ENCODE measurements at places on chromosomes 7 and 10.

GRCh38 chr10:71854031-71854430 is 3.0 kb upstream of the PSAP start:
- no peak for DNase-seq

DNA sequence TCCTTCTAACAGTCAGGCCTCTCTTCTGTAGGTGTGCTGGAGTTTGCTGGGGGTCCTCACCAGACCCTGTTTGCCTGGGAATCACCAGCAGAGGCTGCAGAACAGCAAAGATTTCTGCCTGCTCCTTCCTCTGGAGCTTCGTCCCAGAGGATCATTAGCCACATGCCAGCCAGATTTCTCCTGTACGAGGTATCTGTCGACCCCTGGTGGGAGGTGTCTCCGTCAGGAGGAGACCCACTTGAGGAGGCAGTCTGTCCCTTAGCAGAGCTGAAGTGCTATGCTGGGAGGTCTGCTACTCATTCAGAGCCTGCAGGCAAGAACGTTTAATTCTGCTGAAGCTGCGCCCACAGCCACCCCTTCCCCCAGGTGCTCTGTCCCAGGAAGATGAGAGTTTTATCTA is 611.1 kb upstream of the COBL start:
- DNase-seq: no peak

DNA sequence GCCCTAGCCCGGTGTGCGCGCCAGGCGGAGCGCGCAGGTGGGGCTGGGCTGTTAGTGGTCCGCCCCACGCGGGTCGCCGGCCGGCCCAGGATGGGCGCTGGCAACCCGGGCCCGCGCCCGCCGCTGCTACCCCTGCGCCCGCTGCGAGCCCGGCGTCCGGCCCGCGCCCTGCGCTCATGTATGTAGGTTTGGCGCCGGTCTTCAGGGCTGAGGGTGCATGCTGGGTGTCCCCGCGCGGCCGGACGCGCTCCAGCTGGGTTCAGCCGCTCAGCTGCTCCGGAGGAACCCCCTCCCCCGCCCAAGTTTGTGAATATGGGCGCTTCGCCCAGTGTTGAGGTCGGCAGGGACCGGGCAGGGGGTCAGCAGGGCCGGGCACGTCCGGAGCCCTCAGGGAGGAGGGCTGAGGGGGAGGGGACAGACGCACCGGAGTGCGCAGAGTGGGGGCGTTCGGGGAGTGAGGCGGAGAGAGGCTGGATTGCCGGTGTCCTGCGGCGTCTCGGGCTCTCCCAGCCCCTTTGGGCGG is 559 bp downstream of the VWC2 start:
- no peak for DNase-seq

- DNase-seq: no peak
Measured at GRCh38 chr10:118569882-118570252, 25.6 kb downstream of the PRLHR start.

- DNase-seq: no peak
Measured at GRCh38 chr7:30731581-30731980, 20.4 kb upstream of the INMT start.

DNA sequence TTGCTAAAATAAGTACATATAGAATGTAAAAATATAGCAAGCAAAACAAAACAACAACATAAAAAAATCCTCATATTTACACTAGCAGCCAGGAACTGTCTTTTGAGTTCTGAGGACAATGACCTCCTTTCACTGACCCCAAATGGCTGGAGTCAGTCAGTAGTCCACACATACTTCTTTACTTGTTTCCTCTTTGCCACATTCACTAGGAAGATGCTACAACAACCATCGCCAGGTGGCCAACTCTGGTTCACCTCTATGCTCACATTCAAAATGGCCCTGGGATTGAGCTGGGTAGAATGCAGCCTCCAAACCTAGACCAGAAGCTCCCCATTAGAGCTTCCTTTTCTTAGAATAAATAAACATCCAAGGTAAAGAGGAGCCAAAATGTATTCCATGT is 356.2 kb downstream of the PLXNA4 start:
- DNase-seq: no peak

DNA sequence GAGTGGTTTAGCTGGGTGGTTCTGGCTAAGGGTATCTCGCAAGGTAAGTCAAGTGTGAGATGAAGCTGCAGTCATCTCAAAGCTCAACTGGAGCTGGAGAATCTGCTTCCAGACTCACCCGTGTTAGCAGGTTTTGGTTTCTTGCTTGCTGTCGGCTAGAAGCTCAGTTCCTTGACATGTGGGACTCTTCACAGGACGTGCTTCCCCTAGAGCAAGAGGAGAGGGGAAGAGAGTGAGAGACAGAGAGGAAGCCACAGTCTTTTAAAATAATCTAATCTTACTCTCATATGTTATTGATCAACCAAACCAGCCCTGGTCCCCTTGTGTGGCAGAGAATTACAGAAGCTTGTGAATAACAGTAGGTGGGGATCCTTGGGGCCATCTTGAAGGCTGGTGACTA is 199.5 kb downstream of the REEP3 start:
- no peak for DNase-seq

GRCh38 chr7:74037609-74038008 is 9.6 kb downstream of the ELN start:
- no peak for DNase-seq

DNA sequence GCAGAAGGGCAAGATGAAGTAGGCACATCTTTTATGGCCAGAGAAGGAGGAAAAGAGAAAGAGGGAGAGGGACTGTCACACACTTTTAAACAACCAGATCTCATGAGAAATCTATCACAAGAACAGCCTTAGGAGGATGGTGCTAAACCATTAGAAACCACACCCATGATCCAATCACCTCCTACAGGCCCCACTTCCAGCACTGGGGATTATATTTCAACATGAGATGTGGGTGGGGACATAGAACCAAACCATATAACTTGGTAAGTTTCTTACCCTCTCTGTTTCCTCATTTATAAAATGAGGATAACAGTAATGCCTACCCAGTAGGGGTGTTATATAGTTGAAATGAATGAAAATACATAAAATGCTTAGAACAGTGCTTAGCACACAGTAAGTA is 66.0 kb downstream of the CHCHD3 start:
- DNase-seq: no peak

DNA sequence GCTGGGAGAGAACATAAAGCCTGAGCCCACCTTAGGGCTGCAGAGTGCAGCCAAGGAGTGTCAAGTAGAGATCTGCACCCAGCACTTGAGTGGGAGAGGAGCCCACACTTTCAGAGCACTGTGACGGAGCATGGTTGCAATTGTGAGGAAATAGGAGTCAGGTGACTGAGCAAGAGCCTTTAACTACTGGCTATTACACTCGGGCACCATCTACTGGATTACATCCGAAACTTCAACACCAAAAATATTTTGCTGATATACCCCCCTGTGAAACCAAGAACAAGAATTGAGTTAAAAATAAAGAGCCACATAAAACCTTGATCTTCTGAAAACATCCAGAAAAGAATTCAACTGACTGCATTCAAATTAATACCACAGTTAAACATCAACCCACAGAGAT is 657.9 kb downstream of the NXPH1 start:
- DNase-seq: peak; percentile 34
